HFFc6 (cell line): ENCODE measurements at places on chromosomes 13 and 19. TPM values are rescaled to one million over a fixed set of nuclear protein-coding genes. Genes with fewer than 3 reads are reported as not detected.

Gene KLK10
- not detected in 3 replicates for total RNA-seq

Gene DPY19L3
- 27.8 and 28.4 TPM in 2 replicates for total RNA-seq

Gene IGFL1
- not detected in 3 replicates for total RNA-seq

Gene CCDC122
- 5.2 to 6.3 TPM (median 6.3 TPM) in 3 replicates for total RNA-seq

Gene SYT3
- not detected in 3 replicates for total RNA-seq
